Nasal cavity respiratory epithelium epithelial cell of viscerocranial mucosa (primary cell): ENCODE measurements at places on chromosomes 1 and 21. TPM values are rescaled to one million over a fixed set of nuclear protein-coding genes. Genes with fewer than 3 reads are reported as not detected.

Gene UTS2
- total RNA-seq = 0.21 TPM in 1 of 2 replicates, not detected in the other

Gene SIM2
- total RNA-seq = 0.07 and 0.34 TPM in 2 replicates

Gene KRTAP19-1
- not detected in 2 replicates for total RNA-seq

Gene GPBP1L1
- total RNA-seq = 157 and 163 TPM in 2 replicates

Gene TAF12
- total RNA-seq = 30.3 and 47.2 TPM in 2 replicates

Gene CCDC181
- total RNA-seq = under 0.01 and 0.14 TPM in 2 replicates

Gene LCE1B
- total RNA-seq = not detected in 2 replicates

Gene GIPC2
- total RNA-seq = 0.50 and 0.68 TPM in 2 replicates

Gene CNTN2
- not detected in 2 replicates for total RNA-seq

Gene DISP3
- total RNA-seq = 2.0 TPM in 1 of 2 replicates, not detected in the other

Gene RAVER2
- 8.5 and 15.8 TPM in 2 replicates for total RNA-seq

Gene SMIM1
- total RNA-seq = 0.68 and 1.1 TPM in 2 replicates

Gene FAM72A
- 0.68 and 0.85 TPM in 2 replicates for total RNA-seq

Gene IVL
- total RNA-seq = 18.8 and 30.8 TPM in 2 replicates

Gene OLFML3
- total RNA-seq = under 0.01 and 1.4 TPM in 2 replicates

Gene PEAR1
- 1.7 and 3.5 TPM in 2 replicates for total RNA-seq

Gene IGSF9
- 3.1 and 20.9 TPM in 2 replicates for total RNA-seq

Gene MMEL1
- 0.57 TPM in 1 of 2 replicates, not detected in the other for total RNA-seq

Gene TNNI3K
- 0.34 and 0.64 TPM in 2 replicates for total RNA-seq

Gene TSPAN1
- total RNA-seq = 19.1 and 28.4 TPM in 2 replicates

Gene SSR2
- 168 and 426 TPM in 2 replicates for total RNA-seq

Gene ZFYVE9
- total RNA-seq = 61.2 and 67.1 TPM in 2 replicates

Gene PRKCZ
- total RNA-seq = 33.8 and 42.1 TPM in 2 replicates

Gene CELA3B
- not detected in 2 replicates for total RNA-seq

Gene APH1A
- 107 and 132 TPM in 2 replicates for total RNA-seq

Gene GPR89A
- 24.5 and 36.2 TPM in 2 replicates for total RNA-seq

Gene OPTC
- total RNA-seq = not detected in 2 replicates

Gene OR6K3
- total RNA-seq = not detected in 2 replicates

Gene PRDM16
- 0.21 and 0.34 TPM in 2 replicates for total RNA-seq

Gene FCN3
- total RNA-seq = 0.21 TPM in 1 of 2 replicates, not detected in the other

Gene ADAMTSL4
- total RNA-seq = 1.7 and 2.8 TPM in 2 replicates
